ENCODE measurements at places on chromosomes 7 and 10.

DNA sequence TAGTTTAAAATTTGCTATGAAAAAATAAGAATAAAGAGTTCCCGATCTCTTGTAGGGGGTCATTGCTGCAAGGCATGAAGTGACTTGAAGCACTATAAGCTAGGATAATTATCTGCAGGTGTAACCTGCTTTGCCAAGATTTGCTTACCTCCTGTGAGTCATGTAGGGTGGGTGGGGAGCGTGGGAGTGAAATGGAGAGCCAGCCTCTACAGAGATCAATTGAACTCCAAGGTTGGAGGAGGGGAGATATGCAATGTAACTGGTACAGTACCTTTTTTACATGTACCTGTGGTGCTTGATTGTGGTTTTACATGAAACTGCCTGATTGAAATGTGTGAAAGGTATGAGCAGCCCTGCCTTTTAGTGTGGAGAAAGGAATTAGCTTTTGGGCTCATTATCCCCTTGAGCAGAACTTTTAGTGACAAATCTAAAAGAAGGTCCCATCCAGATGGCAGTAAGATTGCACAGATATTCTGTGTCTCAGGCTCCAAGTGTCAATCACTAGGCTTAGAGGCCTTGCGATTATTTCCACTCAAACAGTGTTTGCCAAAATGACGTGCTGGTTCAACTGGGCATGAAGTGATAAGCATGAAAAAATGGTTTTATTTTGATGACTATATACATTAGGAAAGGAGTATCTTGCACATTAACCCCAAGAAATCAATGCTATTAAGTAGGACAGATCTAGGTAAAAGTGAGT, 138.6 kb upstream of the GRB10 start:
- DNase-seq, result no peak

DNA sequence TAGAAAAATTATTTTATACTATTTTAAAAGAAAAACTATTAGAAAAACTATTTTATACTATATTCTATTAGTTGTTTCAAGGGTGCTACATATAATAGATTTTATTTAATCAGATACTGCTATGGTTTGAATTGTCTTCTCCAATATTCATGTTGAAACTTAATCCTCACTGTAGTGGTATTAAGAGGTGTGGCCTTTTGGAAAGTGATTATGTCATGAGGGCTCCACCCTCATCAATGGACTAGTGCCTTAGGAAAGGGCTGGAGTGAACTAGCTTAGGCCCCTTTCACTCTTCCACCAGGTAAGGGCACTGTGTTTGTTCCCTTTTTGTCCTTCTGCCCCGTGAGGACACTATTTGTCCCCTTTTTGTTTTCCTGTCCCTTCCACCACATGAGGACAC, 111.6 kb downstream of the ATE1 start:
- no peak for DNase-seq

- DNase-seq, result peak; percentile 62
Observed at GRCh38 chr10:43574001-43574892, at the start of gene ZNF239. Gene ZNF239 (minus strand): TSS chr10:43574616. CDS start chr10:43558079, 16,537 bp downstream.

DNA sequence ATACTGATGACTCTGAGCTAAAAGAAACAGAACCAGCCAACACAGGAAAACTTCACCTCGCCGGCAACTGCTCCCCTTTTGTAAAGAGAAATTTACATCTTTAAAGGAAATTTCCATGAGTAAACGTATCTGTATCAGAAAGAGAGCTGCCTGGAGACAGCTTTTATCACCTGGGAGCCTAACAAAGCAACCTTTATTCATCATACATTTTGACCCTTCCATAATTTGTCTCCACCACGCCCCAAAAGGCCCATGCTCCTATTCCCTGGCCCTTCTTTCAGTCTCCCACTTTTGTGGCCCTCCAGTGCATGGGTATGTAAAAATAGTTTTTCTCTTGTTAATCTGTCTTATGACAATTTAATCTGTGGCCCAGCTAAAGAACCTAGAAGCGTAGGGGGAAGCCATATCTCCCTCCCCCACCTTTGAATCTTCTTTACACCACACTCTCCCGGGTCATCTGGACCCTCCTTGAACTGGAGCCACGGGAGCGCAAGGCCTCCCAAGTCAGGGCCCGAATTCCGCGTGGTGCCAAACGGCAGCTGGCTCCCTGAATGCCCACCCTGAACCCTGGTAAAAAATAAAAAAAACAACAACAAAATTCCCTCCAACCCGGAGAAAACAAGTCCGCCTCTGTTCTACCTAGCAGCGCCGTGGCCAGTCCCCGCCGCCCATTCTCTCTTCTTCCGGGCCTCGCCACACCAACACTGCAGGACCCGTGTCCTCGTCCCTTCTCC, 15.4 kb upstream of the FKBP9 start:
- no peak for DNase-seq

- no peak for DNase-seq
Observed at GRCh38 chr7:114765331-114766040, 156.4 kb upstream of the MDFIC start.

GRCh38 chr10:63421591-63421990, 44.2 kb downstream of the JMJD1C start:
- DNase-seq, result no peak

DNA sequence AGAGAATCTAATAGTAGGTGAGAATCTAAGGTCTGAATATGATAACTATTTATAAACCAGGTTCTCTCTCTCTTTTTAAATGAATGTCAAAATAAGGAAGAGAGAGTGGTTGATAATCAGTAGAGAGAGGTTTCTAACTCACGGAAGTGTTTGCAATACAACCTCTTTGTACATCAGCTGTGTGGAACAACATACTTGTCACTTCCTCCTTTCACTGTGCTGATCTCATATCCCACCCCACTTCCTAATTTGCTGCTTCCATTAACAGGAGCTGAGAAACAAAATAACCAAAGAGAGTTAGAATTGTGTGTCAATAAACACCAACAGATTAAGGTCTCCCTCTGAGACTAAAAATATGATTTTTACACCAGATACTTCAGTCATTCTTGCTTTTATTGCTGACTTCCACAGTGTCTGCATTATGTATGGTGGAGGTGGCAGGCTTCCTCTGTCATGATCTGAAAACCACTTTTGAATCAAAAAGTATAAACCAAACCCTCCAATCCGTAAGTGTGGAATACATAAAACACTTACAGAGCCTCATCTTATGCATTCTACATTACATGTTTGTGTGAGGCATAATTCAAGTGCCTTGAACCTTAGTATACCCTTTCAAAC, 25.0 kb downstream of the CACUL1 start:
- DNase-seq, result no peak

DNA sequence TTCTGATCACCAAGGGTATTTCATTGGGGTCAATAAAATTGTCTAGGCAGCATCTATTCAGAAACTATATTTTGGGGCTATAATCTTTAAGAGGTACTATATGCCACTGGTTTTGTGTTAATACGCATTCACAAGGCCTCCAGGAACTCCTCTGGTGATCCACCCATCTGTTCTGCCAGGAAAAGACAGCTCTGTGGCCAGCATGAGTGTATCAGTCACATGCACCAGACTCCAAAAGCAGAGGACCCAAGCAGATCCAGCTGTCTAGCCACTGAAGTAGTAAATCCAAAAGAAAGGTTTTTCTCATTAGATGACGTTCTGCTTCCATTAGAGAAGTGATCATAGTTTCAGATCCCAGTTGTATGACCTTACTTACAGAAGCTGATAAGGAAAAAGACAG, 199.6 kb upstream of the CELF2 start:
- DNase-seq, result no peak

- DNase-seq, result no peak
Observed at GRCh38 chr7:155226261-155227003, 71.2 kb upstream of the INSIG1 start.

DNA sequence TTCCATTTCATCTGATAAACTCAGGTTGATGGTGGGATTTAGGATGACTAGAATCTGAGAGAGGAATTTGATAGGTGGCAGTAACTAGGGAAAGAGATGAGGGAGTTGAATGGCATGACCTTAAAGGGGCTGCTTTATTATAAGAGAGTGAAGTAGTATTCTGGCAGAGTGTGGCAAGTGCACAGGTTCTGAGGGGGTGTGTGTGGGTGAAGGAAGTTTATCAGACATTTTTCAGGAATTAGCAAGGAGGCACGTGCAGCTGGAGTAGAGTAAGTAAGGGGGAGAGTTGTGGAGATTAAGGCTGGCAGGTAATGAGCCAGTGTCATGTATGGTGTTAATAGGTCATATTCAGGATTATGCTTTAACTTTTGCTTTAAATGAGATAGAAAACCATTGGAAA, 40.5 kb downstream of the AHCYL2 start:
- no peak for DNase-seq

DNA sequence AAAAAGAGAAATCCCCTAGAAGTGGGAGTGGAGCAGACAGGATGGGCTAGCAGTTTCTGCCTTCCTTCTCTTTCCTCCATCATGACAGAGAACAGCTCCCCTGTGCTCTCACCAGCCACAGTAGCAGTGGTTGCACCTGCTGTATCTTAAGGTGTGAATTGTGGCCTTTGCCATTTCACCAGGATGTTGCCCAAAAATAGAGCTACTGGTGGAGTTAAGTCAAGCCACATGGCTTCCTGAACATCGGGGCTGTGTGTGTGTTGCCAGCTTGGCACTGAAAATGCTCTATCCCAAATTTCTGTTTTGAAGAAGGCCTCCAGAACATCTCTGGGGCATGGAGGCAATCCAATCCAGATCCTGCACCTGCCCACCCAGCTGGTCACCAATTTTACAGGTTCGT, 348.7 kb downstream of the EXOC4 start:
- no peak for DNase-seq

- DNase-seq, result no peak
Observed at GRCh38 chr10:97411406-97411805, 10.3 kb upstream of the RRP12 start.

GRCh38 chr10:70575874-70576802, 26.4 kb downstream of the PRF1 start:
- no peak for DNase-seq

- DNase-seq, result no peak
Observed at GRCh38 chr7:16889851-16890415, 8.2 kb upstream of the AGR3 start.

DNA sequence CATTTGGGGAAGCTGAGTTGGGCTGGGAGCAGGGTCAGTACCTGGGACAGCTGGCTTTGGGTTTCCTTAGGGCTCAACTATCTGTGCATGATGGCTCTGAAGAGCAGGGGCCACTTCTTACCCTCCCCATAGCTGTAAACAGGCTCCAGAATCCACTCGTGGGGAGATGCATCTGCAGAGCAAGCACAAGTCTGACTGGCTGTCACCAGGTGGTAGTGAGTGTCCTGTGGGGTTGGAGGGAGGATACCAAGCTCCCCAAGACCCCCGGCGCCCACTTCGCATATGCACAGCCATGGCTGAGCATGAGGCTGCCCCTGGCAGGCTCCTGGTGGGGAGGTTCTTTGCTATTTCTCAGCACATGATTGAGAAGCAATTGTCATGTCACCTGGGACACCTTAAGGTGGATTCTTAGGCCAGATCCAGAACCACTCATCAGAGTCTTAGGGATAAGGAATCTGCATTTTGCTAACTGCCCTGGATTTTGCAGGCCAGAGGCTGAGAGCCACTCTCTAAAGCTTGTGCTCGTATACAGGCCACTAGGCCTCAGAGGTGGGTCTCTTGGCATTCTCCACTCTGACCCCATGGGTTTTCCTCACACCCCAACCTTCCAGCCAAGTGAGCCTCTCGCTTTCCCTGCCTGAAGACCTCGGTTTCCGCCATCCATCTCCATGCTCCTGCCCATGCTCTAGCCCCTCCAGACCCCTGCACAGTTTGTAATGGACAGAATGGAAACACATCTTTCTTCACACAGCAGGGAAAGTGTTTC, 53.7 kb downstream of the ADCY1 start:
- no peak for DNase-seq

DNA sequence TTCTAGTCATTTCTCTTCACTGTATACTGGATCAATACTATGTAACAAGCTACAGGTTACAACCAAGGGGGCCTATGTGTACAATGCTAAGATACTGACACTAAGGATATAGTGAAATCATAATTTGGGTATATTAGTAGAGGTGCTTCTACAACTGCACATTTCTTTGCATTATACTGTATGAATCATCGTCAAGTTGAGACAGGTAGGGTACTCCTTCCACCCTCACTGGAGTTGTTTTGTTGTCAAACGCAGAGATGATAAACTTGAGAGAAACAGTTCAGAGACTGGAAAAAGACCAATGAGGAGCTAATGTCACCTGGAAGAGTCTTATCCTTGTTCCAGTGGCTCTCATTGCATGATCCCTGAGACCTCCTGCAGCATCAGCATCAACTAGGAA, 208.2 kb upstream of the PRPS1L1 start:
- DNase-seq, result no peak

GRCh38 chr10:77566236-77566635, 71.4 kb downstream of the KCNMA1 start:
- no peak for DNase-seq

- no peak for DNase-seq
Observed at GRCh38 chr10:122282909-122283308, 11.8 kb downstream of the BTBD16 start.

DNA sequence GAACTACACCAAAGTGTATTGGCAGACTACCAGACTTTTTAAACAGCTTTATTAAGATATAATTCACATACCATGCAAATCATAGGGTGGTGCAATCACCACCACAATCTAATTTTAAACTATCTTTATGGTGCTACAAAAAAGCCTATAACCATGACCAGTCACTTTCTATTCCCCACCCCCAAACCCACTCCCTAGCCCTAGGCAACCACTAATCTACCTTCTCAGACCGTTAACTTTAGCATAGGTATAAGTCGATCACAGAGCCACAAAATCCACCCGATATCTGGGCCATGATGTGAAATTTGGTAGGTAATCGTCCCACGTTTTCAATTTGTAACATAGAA, 536 bp upstream of the POM121 start:
- DNase-seq, result no peak

DNA sequence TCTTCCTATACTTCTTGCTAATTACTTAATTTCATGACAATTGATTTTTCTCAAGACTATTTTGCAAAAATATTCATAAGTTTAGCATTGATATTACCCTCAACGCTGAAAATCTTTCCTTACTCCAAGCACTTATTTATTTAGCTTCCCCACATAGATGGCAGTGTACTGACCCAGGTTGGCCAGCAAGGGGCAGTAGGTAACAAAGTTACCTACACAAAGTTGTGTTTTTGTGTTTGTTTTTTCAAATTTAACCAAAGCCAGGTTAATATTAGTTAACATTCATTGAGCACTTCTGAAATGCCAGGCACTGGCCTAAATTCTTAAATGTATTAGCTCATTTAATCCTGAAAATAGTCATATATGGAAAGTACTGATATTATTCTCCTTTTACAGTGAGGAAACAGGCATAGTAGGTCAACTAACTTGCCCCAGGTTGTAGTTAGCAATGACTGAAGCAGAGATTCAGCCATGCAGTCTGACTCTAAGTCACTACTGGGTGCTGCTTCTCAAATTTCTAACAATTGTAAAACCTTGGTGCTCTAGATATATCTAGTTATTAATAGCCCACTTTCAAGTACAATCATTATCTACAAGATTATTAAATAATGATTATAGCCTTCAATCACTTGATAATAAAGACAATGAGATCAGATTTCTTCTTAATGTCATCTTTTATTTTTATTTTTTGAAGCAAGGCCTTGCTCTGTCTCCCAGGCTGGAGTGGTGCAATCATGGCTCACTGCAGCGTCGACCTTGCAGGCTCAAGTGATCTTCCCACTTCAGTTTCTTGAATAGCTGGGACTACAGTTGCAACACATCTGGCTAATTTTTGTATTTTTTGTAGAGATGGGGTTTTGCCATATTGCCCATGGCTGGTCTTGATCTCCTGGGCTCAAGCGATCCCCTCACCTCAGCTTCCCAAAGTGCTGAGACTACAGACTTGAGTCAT, 5.8 kb upstream of the GGCT start:
- DNase-seq, result no peak

Data from T follicular helper cell (primary cell).